ENCODE measurements at places on chromosomes 3 and 15.

GRCh38 chr3:83033133-83033532 lies 1271.7 kb upstream of the GBE1 start:
- DNase-seq = no peak

DNA sequence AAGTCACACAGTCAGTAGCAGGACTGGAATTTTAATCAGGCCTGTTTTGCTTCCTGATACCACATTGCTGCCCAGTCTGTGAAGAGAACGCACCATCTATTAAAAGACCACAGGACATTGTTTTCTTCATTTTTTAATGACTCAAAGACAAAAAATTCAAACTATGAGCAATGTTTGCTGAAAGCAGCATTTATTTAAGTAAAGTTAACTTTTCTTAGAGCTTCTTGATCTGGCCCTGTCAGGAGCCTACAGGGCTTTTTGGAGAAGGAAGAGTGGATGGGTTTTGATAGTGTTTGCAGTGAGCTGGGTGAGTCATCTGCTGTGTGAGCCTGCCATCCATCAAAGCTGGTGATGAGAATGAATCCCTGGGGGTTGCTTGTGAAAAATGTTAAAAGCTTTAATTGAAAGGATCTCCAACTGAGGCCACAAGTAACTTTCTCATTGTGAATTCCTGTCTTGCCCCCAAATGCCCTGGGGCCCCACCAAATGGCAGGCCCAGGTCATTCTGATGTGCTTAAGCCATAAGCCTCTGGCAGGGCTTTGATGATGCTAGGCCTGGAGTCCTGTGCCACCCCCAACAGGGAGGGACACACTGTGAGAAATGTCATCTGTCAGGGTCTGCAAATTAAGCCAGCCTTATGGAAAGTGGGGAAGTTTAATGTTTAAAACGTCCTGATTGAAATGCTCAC lies 136.2 kb upstream of the PFN2 start:
- no peak for DNase-seq

GRCh38 chr3:59407425-59407824 lies 357.6 kb upstream of the CFAP20DC start:
- DNase-seq = no peak

DNA sequence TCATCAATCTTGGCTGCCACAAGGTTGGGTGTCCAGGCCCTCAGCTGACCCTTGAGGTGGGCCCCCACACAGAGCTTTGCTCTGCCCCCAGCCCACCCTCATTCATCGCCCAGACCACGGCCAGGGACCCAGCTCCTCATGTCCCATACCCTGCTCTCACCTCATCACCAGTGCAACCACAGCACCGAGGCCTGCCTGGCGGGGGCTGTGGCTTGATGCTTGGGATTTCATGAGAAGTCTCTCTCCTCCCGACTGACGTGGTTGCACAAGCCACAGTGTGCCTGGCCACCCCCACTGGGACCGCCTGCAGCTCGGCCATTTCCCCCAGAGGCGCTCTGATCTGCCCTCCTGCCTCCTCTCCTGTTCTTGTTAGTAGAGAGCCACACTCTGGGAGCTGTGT lies 45.4 kb upstream of the MTMR10 start:
- DNase-seq = no peak

GRCh38 chr15:80536716-80537115 lies 132.5 kb downstream of the ARNT2 start:
- DNase-seq = no peak

DNA sequence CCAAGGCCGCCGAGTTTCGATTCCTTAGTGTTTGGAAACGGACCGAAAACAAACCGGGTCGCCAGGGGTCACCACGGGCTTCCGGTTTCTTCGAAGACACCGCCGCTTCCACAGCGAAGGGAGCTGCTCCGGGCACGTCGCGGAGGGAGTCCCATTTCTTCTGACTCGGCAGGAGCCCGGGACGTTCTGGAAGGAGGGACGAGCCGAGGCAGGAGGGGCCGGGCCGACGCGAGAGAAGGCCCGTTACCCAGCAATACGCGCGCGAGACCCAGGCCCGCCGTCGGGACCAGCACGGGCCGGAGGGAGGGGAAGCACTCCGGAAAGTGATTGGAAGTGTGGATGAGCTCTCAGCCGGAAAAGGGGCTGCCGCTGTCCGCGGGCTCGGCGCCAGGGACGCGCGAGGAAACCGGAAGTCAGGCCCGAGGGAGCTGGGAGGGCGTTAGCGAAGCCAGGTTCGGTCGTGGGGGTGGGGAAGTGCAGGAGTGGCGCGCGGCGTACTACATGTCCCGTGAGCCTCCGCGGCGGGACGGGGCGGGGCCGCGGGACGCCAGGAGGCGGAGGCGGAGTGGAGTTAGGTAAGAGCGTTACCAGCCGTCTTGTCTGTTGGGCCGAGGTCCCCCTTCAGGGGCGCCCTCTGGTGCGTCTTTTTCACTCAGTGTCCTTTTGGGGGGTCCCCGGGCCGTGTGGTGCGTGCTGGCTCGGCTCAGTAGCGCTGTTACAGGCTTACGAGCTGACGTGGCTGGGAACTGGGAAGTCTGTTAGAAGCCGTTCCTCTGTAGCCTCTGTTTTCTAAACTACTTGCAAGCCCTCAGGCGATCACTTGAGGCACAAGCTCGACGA lies at the start of the genes AZI2 and ZCWPW2:
Gene AZI2, minus strand, starts transcription at position 196 of the 840 bp plus-strand sequence. CDS start 8,207 bp downstream, outside the sequence.
Gene ZCWPW2, plus strand, starts transcription at position 93 of the 840 bp plus-strand sequence. CDS start 64,348 bp downstream, outside the sequence.
- peak; percentile 94 for DNase-seq

- DNase-seq = no peak
Observed at GRCh38 chr15:69973880-69974279, 123.8 kb downstream of the TLE3 start.

- no peak for DNase-seq
Observed at GRCh38 chr15:94882071-94882712, 650.8 kb downstream of the MCTP2 start.

GRCh38 chr3:185813691-185814215 lies 11.1 kb downstream of the IGF2BP2 start:
- no peak for DNase-seq

- DNase-seq = no peak
Observed at GRCh38 chr3:41222501-41222900, 23.2 kb downstream of the CTNNB1 start.

- DNase-seq = no peak
Observed at GRCh38 chr15:55909036-55909811, 84.2 kb downstream of the NEDD4 start.

DNA sequence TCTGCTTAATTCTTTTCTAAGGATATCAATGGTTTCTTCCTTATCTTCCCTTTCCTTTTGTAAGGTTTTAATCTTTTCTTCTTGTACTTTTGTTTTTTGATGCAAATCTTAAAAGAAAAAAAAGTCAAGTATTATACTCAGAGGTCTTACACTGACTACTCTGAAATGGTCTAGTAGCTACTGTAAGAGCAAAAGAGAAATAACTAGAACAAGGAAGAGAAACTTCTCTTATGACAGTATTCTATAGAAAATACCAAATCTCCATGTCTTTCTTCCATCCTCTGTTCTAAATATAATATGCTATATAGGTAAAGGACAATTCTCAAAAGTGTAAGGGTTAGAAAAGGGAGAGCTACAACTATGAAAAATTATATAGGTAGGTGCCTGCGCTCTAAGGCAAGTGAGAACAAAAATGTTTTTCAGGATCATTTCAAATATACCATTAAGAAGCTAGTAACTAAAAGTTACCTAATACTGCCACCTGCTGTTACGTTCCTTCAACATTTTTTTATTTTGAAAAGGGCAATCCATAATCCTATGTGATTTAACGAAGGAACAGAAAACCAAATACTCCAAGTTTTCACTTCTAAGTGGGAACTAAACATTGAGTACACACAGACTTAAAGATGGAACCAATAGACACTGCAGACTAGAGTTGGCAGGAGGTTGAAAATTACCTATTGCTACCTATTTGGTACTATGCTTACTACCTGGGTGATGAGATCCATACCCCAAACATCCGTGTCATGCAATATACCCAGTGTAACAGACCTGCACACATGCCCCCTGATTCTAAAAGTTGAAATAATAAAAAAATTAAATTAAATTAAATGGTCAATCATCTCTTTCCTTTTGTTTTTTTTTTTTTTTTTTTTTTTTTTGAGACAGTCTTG lies 36.7 kb downstream of the CIP2A start:
- no peak for DNase-seq

- no peak for DNase-seq
Observed at GRCh38 chr3:47581835-47582234, 3.2 kb upstream of the CSPG5 start.

DNA sequence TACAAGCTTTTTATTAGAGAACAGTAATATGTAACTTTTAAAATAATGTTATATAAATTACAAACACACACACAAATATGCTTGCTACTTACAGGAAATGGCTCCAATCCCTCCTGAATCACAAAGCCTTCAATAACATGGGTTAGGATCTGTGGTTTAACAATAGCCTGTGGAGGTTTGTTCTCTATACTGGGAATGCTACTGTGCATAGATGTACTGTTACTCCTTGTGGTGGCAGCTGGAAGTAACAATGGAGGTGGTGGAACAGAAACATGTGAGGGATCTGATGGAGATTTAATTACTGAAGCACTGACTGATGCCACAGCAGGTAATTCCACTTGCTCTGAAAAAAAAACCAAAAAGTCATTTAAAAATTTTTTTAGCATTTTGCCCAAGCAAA lies 64.4 kb downstream of the PHC3 start:
- no peak for DNase-seq

- DNase-seq = no peak
Observed at GRCh38 chr3:133490468-133491351, 82.8 kb upstream of the CDV3 start.

All from hippocampal formation (tissue), 2 donors.